Stimulated activated CD4-positive, alpha-beta T cell treated with anti-CD3 and anti-CD28 coated beads, Interleukin-15, amount 100 ng/mL, for 1 hour (primary cell): ENCODE measurements at places on chromosomes 11 and 22.

GRCh38 chr11:45472716-45473317, 186.7 kb upstream of the SYT13 start:
- DNase-seq: no peak

- no peak for DNase-seq
Observed at GRCh38 chr11:38176686-38177322, 1578.8 kb upstream of the RAG2 start.

DNA sequence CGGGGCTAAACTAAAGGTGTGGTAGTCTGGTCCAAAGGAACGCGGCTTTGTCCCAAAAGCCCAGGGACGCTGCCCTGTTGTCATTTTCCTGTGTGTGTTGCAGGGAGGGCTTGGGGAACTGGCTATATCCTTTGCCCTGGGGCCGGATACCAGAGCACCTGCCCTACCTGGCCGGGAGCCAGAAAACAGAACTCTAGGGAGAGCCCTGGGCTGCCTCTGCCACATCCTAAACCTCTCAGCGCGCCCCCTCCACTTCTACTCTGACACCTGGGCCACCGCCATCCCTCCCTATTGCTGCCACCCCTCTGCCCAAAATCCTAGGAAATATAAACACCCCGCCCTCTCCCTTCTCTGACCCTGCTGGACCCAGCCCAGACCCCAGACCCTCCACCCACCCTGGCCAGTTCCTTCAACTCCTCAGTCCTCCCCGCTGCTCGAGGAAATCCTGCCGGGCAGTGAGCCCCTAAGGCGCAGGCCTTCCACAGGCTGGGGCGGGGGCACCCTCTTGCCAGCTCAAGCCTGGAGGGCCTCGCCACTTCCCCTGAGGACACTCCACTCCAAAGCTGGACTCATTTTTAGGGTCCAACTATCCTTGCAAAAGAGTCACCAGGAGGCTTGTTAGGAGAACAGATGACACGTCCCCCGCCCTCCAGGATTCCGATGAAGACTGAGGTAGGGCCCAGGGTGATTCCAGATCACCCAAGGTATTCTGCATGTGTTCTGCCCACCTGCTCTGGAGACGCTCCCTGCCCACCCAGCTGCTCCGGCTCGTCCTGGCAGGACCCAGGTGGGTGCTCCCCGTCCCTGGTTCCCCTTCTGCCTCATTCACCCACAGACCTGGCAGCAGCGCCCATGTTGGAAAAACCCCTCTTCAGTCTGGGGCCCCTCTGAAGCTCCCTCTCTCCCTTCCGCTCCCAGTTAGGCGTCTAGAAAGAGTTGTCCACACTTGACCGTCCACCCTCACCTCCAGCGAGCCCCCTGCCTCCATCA, 12.2 kb downstream of the KCTD17 start:
- DNase-seq: no peak

- no peak for DNase-seq
Observed at GRCh38 chr22:16975155-16975885, 32.7 kb downstream of the GAB4 start.

GRCh38 chr11:120547316-120547715, 35.8 kb downstream of the GRIK4 start:
- no peak for DNase-seq

GRCh38 chr11:62133328-62134065, 9.7 kb downstream of the INCENP start:
- DNase-seq: no peak

DNA sequence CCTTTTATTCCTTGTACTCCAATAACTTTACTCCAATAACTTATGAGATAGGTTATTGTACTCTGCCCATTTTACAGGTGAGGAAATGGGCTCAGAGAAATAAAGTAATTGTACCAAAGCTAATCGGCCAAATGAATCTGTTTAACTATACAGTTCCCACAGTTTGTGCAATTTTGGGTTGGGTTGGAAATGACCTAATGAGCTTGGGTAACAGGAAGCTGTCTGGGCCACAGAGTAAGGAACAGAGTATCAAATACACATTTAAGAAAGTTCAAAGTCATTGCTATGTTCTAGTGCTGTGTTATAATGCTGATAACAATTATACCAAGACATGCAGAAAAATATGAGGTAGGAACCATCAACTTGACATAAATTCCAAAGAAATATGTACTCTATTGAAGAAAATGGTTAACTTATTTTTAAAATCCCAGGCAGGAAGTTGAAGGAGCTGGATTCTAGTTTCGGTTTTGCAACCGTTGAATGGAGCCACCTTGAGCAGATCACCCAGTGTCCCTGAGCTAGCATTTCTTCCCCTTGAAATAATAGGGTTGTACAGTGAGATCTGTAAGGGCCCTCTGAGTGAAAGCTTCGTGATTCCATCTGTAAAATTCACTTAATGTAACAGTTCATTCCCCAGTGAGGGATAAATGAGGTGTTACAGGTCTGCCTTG, 360.9 kb upstream of the NARS2 start:
- no peak for DNase-seq
